BE2C (cell line): ENCODE measurements at places on chromosomes 3 and 15.

- DNase-seq, result peak; percentile 100
Observed at GRCh38 chr3:131082871-131083863, 56.5 kb downstream of the NEK11 start.

DNA sequence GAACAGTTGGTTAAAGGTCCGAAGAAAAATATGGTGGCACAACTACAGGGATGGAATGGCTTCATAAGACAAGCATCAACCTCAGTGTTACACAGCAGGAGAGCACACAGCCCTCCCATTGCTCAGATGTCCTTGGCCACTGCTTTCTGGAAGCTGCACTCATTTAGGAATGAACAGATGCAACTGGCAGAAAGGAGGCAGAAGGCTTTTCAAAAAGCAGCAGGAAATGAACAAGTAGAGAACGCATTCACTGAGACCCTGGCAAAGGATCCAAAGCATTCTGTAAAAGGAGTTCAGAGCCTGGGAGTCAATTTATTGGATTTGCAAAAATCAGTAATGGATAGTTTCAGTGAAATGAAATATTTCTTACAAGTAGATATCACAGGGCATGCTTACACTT, 101.1 kb downstream of the PDZRN3 start:
- DNase-seq, result no peak

GRCh38 chr3:127082066-127082465, 99.2 kb downstream of the PLXNA1 start:
- no peak for DNase-seq

DNA sequence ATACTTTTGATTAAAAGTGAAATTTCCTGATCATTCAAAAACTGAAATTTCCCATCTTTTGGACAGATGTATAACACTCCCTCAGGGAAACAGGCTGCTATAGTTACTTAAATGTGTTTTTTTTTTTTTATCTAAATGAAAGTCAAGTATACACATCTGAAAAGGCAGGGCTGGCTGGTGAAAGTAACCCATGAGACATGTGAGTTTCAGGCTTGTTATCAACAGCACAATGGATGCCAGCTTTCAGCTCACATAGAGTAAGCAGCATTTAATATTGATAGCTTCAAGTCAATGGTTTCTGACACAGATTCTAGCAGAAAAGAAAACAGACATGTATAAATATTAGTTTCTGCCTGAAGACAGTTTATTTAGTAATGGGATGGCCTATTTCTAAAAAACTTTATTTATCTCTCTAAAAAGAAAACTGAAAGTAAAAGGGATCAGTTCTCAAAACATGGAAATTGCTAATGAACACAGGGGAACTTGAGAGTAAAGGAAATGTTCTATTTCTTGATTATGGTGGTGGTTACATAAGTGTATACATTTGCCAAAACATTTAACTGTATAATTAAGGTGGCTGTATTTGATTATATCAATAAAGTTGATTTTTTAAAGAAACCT, 89.7 kb upstream of the CMC1 start:
- no peak for DNase-seq

DNA sequence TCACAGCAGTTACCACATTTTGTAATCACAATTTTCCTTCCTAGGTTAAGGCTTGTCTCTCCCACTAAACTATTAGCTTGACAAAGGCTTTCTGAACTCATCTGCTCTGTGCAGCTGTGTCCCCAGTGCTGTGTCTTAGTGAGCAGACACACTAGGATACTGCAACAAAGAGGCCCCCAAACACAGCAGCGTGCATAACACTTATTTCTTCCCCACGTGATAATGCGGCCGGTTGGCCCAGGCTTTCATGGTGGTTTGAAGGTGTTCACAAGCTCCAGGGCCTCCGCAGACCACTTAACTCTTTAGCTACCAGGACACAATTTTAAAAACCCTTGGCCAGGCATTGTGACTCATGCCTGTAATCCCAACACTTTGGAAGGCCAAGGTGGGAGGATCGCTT, 2.2 kb upstream of the HDAC11 start:
- DNase-seq, result no peak

- DNase-seq, result no peak
Observed at GRCh38 chr15:25062551-25063430, 108.0 kb downstream of the SNRPN start.
